ENCODE measurements at places on chromosomes 13 and 19. TPM values are rescaled to one million over a fixed set of nuclear protein-coding genes. Genes with fewer than 3 reads are reported as not detected.

DNA sequence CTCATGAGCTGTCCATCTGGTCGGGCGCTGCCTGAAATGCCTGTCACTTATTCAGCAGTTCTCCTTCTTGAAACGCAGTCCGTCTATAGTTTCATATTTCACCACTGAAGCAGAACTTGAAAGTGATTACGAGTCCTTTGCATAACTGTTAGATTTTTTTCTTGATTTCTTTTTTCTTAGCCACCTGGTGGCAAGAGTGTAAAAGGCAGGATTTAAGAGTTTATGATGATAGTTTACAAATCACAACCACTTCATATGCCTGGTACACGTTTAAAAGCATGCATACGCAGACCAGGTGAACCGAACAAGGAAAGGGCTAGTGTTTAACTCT lies 45.8 kb downstream of the GGACT start:
- DNase-seq, result peak; percentile 84

Gene ZNF649
- 7.5 TPM for total RNA-seq

- no peak for DNase-seq
These were observed 935 bp downstream of the ARID3A start for GRCh38 chr19:926589-927350.

Gene SOX1
- total RNA-seq, result not detected

- DNase-seq, result no peak
These were observed 162.4 kb downstream of the DCT start for GRCh38 chr13:94317063-94317491.

Gene CCDC97
- total RNA-seq, result 29.1 TPM

Gene MZT1
- 1.9 TPM for total RNA-seq

DNA sequence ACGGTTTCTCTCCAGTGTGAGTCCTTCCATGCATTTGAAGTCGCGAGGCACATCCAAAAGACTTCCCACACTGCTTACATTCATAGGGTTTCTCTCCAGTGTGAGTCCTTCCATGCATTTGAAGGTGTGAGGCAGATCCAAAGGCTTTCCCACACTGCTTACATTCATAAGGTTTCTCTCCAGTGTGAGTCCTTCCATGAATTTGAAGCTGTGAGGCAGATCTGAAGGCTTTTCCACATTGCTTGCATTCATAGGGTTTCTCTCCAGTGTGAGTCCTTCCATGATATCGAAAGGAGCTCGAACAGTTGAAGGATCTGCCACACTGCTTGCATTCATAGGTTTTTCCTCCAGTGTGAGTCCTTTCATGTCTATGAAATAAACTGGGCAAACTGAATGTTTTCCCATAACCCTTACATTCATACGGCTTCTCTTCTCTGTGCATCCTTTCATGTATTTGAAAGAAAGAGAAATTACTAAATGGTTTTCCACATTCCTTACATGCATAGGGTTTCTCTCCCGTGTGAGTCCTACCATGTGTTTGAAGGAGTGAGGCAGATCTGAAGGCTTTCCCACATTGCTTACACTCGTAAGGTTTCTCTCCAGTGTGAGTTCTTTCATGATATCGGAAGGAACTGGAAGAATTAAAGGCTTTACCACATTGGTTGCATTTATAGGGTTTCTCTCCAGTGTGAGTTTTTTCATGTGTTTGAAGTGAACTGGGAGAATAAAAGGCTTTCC lies 20.3 kb downstream of the ZNF433 start:
- DNase-seq, result no peak

All from hematopoietic multipotent progenitor cell (in vitro differentiated cells).